ENCODE measurements at places on chromosomes 12 and 14.

DNA sequence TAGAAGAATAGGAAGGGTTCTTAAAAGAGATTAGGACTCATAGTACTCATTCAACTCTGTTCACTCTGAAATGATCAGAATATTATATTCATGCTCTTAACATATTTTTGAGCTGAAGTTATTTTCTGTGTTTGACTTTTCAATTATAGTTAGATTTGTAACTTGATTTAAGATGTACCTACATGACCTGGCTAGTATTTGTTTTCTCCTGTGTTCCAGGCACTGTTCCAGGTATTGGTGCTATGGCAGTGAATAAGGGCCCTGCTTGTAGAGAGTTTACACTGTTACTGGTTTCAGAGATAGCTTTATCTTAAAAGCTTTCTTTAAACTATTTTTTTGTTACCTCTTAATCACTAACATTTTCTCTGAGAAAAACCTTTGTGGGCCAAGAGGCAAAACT lies 19.1 kb upstream of the SLC17A8 start:
- no peak for DNase-seq

GRCh38 chr12:11731455-11731854 lies 82.0 kb downstream of the ETV6 start:
- no peak for DNase-seq

DNA sequence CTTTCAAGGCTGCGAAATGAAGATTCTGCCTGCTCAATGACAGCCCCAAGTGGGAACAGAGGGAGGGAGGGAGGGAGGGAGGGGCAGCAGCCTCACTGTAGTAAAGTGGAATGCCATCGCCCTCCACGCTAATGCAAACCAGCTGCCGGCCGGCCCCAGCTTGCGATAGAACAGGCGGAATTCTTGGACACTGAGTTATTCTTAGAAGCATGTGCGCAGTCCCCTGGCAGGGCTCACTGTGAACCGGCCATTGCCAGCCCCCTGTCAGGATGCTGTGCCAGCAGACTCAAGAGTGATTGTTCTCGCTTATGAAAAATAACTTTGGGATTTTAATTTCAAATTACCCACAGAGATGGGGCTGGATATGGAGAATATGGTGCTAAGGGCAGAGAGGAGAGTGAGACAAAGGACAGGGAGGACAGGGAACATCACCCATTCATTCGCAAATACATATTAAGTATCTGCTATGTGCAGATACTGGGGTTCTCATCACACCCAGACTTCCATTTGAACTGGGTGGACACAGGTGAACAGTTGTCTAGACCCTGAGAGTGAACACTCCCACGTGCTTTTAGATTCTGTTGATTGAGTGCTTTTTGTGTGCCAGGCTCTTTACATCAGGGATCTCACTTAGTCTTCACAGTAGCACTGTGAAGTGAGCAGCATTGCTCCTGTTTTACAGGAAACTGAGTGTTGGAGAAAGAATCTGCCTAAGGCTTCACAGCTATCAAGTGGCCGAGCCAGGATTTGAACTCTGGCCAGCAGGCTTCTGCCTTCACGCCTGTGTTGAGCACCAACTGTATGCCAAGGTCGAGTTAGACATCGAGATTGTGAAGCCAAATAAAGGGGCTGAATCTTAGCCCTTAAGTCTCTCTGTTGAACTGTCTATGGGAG lies 192.9 kb downstream of the C12orf75 start:
- no peak for DNase-seq

- no peak for DNase-seq
Measured at GRCh38 chr12:105220929-105221290, 15.1 kb downstream of the APPL2 start.

DNA sequence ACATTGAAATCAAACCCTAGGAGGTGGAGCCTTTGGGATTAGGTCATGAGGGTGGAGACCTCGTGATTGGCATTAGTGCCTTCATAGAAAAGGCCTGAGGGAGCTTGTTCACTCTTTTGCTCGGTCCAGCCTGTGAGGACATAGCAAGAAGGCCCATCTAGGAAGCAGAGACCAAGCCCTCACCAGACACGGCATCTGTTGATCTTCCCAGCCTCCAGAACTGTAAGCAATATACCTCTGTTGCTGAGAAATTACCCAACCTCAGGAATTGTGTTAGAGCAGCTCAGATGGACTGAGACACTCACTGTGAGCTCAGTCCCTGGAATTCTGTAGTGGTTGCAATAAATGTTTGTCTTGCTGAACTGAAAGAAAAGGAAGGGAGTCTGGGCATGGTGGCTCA lies 116.2 kb upstream of the MAP1LC3B2 start:
- DNase-seq = no peak

DNA sequence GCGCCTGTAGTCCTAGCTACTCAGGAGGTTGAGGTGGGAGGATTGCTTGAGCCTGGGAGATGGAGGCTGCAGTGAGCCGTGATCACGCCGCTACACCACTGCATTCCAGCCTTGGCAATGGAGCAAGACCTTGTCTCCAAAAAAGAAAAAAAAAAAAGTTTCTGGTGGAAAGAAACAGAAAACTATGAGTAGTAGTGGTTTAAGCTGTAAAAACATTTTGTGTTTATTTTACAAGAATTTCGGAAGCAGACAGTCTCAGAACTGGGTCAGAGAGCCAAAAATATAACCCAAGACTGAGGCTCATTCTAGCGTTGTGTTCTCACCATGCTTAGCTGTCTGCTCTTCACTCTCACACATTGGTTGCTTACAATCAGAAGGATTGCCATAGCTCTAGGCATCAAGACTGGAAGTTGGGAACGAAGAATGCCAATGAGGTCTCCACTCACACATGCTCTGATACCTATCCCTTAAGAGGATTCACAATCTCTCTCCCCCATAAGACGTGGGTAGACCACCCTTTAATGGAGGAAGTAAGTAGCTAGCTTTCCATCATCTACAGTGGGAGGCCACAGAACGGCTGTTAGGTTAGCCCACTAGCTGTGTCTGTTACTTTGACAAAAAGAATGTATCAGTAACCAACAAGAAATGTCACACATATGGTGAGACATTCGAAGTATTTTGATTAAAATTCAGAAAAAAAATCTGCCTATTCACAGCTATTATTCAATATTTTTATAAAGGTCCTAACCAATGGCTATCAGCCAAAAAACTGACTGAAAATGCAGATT lies 117.6 kb upstream of the RASSF8 start:
- DNase-seq = no peak

- no peak for DNase-seq
Measured at GRCh38 chr12:22812531-22812930, 187.6 kb downstream of the ETNK1 start.

- DNase-seq = peak; percentile 99
Measured at GRCh38 chr12:68807576-68808387, at the start of gene MDM2. TSS of gene MDM2 (plus strand) at chr12:68808177. CDS start at chr12:68808478, 301 bp downstream.

DNA sequence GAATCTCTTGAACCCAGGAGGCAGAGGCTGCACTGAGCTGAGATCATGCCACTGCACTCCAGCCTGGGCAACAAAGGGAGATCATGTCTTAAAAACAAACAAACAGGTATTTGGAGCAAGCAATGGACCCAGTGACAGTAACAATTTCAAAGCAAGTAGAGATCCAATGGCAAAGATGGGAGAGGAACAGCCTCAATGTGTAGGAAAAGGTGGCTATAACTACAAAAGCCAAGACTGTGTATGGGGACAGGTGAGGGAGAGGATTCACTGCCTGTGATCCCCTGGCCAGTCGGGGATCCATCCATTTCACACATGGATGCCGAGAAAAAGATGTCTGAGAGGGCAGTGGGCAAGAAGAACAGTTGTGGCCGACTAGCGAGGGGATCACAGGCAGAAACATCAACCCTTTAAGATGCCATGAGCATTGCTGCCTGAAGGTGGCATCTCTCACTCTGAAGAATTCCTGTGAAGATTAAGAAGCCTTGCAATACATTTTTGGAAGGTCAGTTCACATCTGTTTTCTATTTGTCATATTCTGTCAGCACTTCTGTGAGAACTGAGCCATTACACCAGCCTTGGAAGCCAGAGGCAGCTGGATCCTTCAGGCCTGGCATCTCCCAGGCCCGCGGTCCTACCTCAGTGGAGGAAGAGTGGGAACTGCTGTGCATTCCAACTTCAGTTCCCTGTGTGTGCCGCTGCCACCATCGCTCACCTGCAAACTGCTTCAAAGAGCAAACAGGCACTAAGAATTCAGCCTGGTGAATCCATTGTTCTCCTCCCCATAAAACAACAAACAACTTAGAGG lies 54.5 kb upstream of the FRS2 start:
- DNase-seq = peak; percentile 3

DNA sequence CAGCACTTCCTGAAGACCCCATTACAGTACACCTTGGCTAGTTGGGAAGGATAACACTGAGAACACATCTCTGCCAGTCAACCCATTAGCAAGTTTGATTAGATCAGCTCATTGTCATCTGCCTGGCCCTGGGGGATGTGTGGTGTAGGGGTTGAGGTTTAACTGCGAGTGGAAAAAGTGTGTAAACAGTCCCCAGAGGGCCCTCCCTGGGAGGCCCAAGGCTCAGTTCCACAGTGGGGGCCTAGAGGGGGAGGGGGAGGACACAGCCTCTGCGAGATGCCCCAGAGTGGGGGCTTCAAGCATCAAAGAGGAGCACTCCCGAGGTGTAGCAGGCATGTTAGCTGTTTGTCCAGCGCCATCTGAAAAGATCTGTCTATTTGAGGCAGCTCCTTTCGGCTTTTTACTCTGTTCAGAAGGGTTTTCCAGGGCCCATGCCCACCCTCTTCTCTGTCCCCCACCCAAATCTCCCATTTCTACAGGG lies 344 bp downstream of the LPAR5 start:
- peak; percentile 80 for DNase-seq

DNA sequence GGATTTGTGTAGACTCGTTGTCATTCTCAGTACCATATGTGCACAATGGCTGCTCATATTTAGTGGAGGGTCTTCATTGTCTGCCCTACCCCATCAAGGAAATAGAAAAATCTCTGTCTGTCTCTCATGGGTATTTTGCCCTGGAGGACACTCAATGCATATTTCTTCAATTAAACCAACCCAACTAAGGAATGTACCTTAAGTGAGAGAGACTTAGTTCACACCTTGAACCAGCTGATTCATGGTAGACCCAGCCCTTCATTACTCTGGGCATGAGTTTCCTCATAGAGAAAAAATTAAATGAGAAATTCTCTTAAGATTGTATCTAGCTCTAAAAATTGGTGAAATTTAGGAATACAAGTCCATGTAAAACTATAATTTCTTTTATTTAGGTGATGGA lies 107.1 kb upstream of the PLEKHG7 start:
- DNase-seq = no peak

- no peak for DNase-seq
Measured at GRCh38 chr12:42510823-42511222, 78.7 kb downstream of the PRICKLE1 start.

GRCh38 chr12:77724367-77724957 lies 106.2 kb upstream of the NAV3 start:
- DNase-seq = no peak

DNA sequence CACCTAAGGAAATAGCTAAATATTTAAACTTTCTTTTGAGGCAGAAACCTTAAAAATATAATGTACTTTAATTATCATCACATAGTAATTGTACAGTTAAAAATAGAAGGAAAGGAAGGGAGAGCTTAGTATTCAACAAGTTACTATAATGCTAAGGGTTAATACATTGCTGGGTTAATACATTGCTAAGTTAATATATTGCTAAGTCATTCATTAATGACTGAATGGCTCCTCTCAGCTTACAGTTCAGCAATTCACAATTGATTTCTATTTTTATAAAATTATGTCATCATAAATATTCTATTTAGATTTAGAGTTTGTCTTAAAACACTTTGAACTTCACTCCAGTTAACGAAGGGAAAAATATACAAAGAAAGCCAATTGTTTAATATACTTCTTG lies 207.9 kb downstream of the BMP4 start:
- no peak for DNase-seq

DNA sequence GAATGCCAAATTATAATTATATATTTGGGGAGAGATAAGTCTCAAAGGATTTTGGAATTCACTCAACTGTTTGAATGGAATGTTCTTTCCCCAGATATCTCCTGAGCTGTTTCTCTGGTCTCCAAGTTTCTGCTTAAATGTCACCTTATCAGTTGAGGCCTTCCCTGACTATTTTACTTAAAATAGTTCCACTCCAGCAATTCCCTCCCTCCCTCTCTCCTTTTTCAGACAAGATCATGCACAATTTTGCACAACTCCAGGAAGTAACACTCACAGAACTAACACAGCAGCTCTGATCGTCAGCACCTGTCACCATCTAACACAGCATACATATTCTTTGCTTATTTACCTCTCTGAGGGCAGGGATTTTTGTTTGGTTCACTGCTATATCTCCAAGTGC lies 12.5 kb downstream of the BTG1 start:
- no peak for DNase-seq

GRCh38 chr12:132275110-132275531 lies 54.3 kb downstream of the GALNT9 start:
- no peak for DNase-seq

DNA sequence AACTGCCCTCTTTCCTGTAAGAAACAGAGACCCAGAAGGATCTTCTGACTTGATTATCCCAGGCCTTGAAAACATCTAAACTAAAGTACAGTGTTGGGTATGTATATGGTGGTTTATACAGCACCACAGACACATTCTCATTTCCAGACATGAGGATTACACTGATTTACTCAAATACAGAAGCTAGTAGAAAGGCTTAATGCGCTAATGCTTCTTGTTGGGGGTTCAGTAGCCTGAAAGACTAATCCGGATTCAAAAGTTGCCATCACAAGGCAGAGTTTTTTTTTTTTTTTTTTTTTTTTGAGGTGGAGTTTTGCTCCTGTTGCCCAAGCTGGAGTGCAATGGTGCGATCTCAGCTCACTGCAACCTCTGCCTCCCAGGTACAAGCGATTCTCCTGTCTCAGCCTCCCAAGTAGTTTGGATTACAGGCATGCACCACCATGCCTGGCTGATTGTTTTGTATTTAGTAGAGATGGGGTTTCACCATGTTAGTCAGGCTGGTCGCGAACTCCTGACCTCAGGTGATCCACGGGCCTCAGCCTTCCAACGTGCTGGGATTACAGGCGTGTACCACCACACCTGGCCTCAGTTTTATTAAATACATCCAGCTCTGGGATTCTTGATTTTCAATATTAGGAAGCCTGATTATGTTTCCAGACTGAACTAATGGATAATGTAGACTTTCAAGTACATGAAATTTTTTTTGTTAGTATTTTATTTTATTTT lies 46.3 kb upstream of the HECTD1 start:
- no peak for DNase-seq

- no peak for DNase-seq
Measured at GRCh38 chr14:79568594-79568993, 642.7 kb downstream of the DIO2 start.
